Omental fat pad (tissue), 4 donors: ENCODE measurements at places on chromosomes 7 and 10.

GRCh38 chr7:5439209-5439571 is 15.6 kb upstream of the TNRC18 start:
- DNase-seq, result no peak

DNA sequence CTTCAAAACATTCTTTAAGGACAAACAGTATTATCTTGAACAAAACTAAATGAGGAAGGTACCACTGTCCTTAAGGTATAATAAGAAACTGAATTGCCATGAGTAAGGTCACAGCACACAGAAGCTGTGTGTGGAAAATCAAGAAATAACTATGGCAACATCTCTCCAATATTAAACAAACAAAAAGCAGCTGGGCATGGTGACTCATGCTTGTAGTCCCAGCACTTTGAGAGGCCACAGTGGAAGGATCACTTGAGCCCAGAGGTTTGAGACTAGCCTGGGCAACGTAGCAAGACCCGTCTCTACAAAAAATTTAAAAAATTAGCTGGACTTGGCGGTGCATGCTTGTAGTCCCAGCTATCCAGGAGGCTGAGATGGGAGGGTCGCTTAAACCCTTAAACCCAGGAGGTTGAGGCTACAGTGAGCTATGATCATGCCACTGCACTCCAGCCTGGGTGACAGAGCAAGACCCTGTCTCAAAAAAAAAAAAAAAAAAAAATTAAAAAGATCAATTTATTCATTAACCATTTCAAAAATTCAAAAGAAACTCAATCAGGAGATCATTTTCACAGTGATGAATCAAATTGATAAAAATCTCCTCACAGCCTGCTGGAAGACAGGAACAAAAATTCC is 195.4 kb downstream of the SKIDA1 start:
- no peak for DNase-seq

- no peak for DNase-seq
These were observed 6.2 kb upstream of the ADAM8 start for GRCh38 chr10:133282846-133283390.

DNA sequence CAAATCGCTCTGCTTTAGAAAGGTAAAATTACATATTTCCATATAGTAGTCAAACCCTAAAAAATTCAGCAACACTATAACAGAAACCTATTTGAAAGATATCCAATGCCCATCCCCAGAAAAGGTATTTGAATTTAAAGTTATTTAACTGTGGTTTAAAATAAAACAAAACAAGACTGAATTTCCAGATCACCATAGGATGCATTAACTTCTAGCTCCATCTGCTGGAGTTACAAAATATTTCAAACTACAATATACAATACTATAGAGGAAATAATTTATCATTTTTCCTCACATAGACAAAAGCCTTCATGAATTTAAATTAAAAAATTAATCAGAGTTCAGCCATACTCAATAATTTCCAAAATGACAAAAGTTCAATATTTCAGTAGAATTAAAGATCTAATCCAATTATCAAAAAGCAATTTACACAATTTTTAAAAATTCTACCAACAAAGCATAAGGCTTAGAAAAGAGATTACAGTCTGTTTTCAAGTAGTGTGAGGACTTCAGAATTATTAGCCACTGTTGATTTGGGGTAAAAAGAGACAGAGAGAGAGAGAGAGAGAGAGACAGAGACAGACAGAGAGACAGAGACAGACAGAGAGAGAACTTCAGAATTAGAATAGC is 75.9 kb downstream of the LMBR1 start:
- DNase-seq, result no peak

GRCh38 chr7:37952240-37952639 is 31.8 kb downstream of the EPDR1 start:
- DNase-seq, result no peak

GRCh38 chr10:110457851-110458250 is 39.9 kb upstream of the DUSP5 start:
- DNase-seq, result no peak
